ENCODE measurements at places on chromosomes 11 and 22. TPM values are rescaled to one million over a fixed set of nuclear protein-coding genes. Genes with fewer than 3 reads are reported as not detected.

Gene C11orf87
- total RNA-seq = 0.27 TPM

Gene OR8D4
- not detected for total RNA-seq

Gene PRG3
- not detected for total RNA-seq

Gene OR52I1
- total RNA-seq = 0.27 TPM

Gene TCF20
- total RNA-seq = 112 TPM

Gene SMTNL1
- total RNA-seq = not detected

Gene MS4A15
- total RNA-seq = not detected

Gene SAAL1
- 32.4 TPM for total RNA-seq

Gene SPCS2
- total RNA-seq = 112 TPM

Gene OR6X1
- total RNA-seq = not detected

Gene A4GALT
- total RNA-seq = 61.4 TPM

Gene GAS2L1
- 10.3 TPM for total RNA-seq

Gene MACROD1
- 12.7 TPM for total RNA-seq

Gene SMC1B
- total RNA-seq = not detected

Gene LSP1
- total RNA-seq = 2.5 TPM

All from glutamatergic neuron (in vitro differentiated cells).